Naive B cell (primary cell): ENCODE measurements at places on chromosomes 4 and X. TPM values are rescaled to one million over a fixed set of nuclear protein-coding genes. Genes with fewer than 3 reads are reported as not detected.

GRCh38 chrX:46234775-46235174 lies 310.4 kb downstream of the ZNF674 start:
- H3K27me3 ChIP-seq: peaks cover 7% of the 10 kb centered on the region
- no peaks in the 10 kb centered on the region for H3K4me1 ChIP-seq
- H3K36me3 ChIP-seq: no peaks in the 10 kb centered on the region

GRCh38 chr4:163077680-163078079 lies 89.0 kb downstream of the NAF1 start:
- H3K4me1 ChIP-seq: no peaks in the 10 kb centered on the region
- H3K36me3 ChIP-seq: no peaks in the 10 kb centered on the region
- no peak overlapping the region for H3K27ac ChIP-seq
- H3K27me3 ChIP-seq: no peaks in the 10 kb centered on the region

GRCh38 chr4:89586864-89587263 lies 250.1 kb downstream of the SNCA start:
- no peak overlapping the region for H3K27ac ChIP-seq
- peaks cover 6% of the 10 kb centered on the region for H3K27me3 ChIP-seq
- no peak overlapping the region for H3K4me3 ChIP-seq

- no peak overlapping the region for H3K4me3 ChIP-seq
- H3K27ac ChIP-seq: no peak overlapping the region
- DNase-seq: no peak
- peaks cover 56% of the 10 kb centered on the region for H3K36me3 ChIP-seq
- no peaks in the 10 kb centered on the region for H3K27me3 ChIP-seq
These were observed 345.1 kb downstream of the ARHGAP10 start for GRCh38 chr4:148076964-148077363.

DNA sequence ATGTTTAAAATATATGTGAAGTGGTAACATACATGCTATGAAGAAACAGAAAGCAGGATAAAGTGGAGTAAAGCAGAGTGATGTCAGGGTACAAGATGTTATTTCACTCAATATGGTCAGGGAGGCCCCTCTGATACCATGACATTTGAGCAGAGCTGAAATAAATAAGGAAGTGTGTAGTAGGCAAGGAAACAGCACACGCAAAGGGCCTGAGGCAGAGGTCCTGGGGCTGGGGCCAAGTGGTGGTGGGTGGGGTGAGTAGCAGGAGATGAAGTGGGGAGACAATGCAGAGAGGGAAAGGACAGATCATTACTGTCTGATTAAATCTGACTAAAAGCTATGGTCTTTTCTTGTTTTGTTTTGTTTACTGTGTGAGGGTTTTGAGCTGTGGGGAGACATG lies 61.1 kb downstream of the FAM13A start:
- H3K36me3 ChIP-seq: no peaks in the 10 kb centered on the region
- H3K27me3 ChIP-seq: no peaks in the 10 kb centered on the region
- H3K4me3 ChIP-seq: no peak overlapping the region
- DNase-seq: no peak
- H3K27ac ChIP-seq: no peak overlapping the region

GRCh38 chrX:107576392-107576791 lies 51.9 kb upstream of the PRPS1 start:
- H3K27me3 ChIP-seq: no peaks in the 10 kb centered on the region
- peaks cover 5% of the 10 kb centered on the region for H3K36me3 ChIP-seq
- H3K27ac ChIP-seq: no peak overlapping the region
- peak overlapping the region; percentile 9 for H3K4me3 ChIP-seq
- DNase-seq: no peak
- no peaks in the 10 kb centered on the region for H3K4me1 ChIP-seq

- H3K27ac ChIP-seq: no peak overlapping the region
- H3K4me1 ChIP-seq: no peaks in the 10 kb centered on the region
These were observed 38.3 kb downstream of the LHFPL1 start for GRCh38 chrX:112641449-112641848.

DNA sequence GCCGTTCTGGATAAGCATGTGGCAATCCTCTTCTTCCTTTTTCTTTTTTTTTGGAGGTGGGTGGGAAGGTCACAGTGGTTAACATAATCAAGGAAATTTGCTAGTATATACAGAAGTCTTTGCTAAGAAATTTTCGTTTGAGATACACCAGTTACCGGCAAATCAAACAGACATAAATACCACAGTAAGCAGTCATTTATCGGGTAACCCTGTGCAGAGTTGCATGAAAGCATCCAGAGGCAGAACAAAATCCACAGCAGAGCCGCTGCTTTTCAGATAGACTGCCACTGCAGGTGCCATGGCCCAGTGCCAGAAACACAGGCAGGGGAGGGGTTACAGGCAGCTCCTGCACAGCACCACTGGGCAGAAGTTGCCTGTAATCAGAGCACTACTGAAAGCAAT lies 179.1 kb upstream of the MAB21L2 start:
- no peak overlapping the region for H3K4me3 ChIP-seq
- DNase-seq: peak; percentile 7
- H3K36me3 ChIP-seq: peaks cover 26% of the 10 kb centered on the region
- H3K27me3 ChIP-seq: no peaks in the 10 kb centered on the region
- H3K4me1 ChIP-seq: no peaks in the 10 kb centered on the region

DNA sequence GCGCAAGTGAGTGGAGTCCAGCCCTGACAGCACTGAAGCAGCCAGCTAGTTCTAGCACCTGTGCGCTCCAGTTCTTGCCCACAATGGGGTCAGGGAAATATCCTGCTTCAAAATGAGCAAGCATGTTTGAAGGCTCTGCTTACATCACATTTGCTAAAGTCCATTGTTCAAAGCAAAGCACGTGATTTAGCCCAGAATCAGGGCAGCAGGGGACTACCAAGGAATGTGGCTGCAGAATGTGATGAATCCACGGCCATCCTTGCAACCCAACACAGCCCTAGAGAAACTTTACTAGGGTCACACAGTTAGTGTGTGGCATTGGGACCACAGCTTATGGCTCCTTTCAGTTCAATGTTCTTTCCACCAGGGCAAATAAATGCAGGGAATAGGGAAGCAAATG lies 47.3 kb upstream of the SMIM31 start:
- H3K36me3 ChIP-seq: no peaks in the 10 kb centered on the region
- H3K27ac ChIP-seq: no peak overlapping the region
- no peak for DNase-seq
- H3K4me1 ChIP-seq: no peaks in the 10 kb centered on the region
- H3K4me3 ChIP-seq: no peak overlapping the region
- H3K27me3 ChIP-seq: no peaks in the 10 kb centered on the region

- DNase-seq: no peak
- H3K4me3 ChIP-seq: no peak overlapping the region
- no peaks in the 10 kb centered on the region for H3K27me3 ChIP-seq
These were observed 562.4 kb upstream of the ZFP42 start for GRCh38 chr4:187433141-187433540.

GRCh38 chr4:61505773-61506685 lies 305.9 kb downstream of the ADGRL3 start:
- H3K4me3 ChIP-seq: no peak overlapping the region
- H3K4me1 ChIP-seq: no peaks in the 10 kb centered on the region
- no peak for DNase-seq
- no peaks in the 10 kb centered on the region for H3K36me3 ChIP-seq

DNA sequence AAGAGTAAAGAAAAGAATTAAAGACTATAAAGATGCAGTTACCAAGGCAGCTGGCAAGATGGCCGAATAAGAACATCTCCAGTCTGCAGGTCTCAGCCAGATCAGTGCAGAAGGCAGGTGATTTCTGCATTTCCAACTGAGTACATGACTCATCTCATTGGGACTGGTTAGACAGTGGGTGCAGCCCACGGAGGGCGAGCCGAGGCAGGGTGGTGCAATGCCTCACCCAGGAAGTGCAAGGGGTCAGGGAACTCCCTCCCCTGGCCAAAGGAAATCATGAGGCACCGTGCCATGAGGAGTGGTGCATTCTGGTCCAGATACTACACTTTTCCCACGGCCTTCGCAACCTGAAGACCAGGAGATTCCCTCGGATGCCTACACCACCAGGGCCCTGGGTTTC lies 20.5 kb downstream of the SPIN4 start:
- no peak overlapping the region for H3K4me3 ChIP-seq
- H3K36me3 ChIP-seq: no peaks in the 10 kb centered on the region
- DNase-seq: no peak

DNA sequence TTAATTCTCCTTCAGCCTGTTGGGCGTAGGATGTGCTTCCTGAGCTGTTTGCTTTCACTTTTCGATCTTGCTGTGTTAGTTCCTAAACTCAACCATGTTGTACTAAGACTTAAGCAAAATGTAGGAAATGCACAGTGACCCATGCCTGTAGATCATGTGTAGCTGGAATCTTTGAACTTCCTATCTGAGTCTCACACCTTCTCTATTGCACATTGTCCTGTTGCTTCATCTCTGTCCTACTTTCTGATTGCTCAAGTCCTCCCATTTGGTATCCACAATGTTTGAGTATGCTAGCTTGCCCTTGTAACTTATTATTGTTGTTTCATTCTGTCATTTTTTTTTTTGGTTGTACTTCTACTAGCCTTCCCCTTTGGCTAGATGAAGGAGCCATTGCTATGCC lies 239.6 kb downstream of the PPP1R2C start:
- H3K4me1 ChIP-seq: peaks cover 9% of the 10 kb centered on the region
- no peak overlapping the region for H3K4me3 ChIP-seq
- H3K27me3 ChIP-seq: no peaks in the 10 kb centered on the region

GRCh38 chr4:107619731-107620130 lies 100.3 kb downstream of the PAPSS1 start:
- H3K27me3 ChIP-seq: no peaks in the 10 kb centered on the region

SLC6A14 gene
- polyA plus RNA-seq: not detected

MAGEA11 gene
- polyA plus RNA-seq: not detected

GLRA3 gene
- not detected for polyA plus RNA-seq

FGF2 gene
- not detected for polyA plus RNA-seq

HS6ST2 gene
- not detected for polyA plus RNA-seq

VCX3A gene
- polyA plus RNA-seq: not detected
